ENCODE measurements at places on chromosomes 2 and 18.

DNA sequence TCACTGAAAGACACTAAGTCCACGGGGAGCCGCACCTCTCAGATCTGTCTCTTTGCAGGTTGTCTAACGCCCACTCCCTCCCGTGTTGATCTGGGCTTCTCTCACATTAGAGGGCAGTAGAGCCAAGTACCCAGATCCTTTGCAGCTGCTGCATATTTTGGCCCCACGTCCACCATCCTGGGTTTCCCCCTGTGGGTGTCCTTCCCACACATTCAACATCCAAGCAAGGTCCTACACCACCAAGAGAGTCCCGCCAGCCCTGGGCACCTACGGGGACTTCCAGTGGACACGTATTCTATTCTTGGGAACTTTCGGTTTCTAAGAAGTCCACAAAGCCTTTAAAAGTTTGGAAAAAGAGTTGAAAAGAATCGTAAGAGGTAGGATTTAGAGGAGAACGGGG is 116.6 kb downstream of the ATL2 start:
- no peak for DNase-seq

DNA sequence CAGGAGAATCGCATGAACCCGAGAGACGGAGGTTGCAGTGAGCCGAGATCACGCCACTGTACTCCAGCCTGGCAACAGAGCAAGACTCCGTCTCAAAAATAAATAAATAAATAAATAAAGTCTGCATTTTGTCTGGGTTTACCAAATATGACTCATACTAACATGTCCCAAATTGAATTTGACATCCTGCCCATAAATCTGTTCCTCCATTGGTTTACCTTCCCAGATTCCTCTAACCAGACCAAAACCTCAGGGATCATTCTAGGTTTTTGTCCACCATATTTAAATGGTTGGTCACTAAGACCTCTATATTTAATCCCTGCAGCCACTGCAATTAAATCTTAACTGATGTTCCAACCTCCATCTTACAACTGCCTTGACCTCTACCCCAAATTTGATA is 150.9 kb downstream of the ATAD2B start:
- DNase-seq = no peak

- DNase-seq = no peak
Observed at GRCh38 chr18:40004246-40004645, 1950.8 kb upstream of the PIK3C3 start.

DNA sequence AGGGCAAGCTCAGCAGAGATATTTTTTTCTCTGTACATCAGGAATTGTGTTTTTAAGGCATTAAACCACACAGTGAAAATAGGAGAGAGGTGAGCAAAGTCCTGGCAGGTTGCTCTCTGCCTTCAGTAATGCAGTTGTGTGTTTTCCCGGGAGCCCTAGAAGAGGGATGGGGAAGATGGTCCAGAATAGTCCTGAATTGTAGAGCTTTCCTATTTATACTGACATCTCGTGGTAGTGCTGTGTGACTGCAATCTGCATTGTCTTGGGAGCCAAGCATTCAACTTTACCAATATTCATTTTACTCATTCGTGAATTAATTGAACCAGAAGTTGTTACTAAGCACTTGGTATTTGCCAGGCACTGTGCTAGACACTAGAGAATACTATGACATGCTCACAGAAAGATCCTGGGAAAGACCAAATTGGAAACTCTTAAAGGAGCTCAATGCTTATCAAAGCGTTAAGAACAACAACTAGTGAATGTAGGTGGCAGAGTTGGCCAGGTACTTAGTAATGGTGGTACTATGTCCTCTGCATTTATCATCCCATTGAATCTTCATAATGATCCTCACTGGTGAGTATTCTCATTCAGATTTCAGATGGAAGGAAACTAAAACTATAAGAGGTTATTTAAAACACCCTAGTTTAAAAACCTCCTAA is 214.6 kb downstream of the TRIB2 start:
- peak; percentile 4 for DNase-seq

- no peak for DNase-seq
Observed at GRCh38 chr2:850429-850828, 100.2 kb upstream of the SNTG2 start.

- no peak for DNase-seq
Observed at GRCh38 chr2:10022041-10022421, 21.3 kb upstream of the KLF11 start.

DNA sequence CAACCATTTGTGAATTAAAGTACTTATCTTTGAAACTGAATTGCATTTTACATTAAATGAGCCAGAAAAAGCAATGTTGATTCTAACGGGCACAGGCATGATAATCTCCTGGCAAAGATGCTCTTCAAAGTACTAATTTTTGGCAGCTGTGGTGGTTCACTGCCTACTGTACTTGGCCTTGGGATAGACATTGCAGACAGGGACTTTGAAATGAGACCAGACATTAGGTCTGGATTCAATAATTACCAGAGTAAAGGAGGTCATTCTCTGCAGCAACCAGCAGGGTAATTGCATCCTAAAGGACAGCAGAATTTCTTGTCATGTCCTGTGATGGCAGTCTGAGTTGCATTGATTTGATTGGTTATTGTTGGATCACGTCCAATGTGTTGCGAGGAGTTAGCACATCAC is 986.5 kb downstream of the TDRD15 start:
- DNase-seq = no peak

DNA sequence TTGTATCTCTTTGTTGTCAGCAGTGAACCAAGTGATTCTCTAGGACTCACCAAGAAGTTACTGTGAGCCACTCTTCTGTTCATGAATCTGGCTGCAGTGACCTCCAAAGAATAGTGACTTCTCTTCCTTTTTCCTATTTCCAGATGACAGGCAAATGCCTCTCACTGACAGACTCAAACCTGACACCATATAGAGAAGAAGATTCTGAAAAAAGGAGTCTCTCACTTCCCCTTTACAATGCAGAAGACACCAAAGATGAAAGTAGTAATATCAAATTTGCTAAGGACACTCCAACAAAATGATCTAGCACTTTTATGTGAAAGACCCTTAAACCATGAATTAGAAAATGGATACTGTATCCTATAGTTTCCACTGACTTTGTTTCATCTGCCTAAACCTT is 44.4 kb upstream of the SETBP1 start:
- no peak for DNase-seq

GRCh38 chr18:22546905-22547570 is 129.3 kb upstream of the CTAGE1 start:
- DNase-seq = no peak

GRCh38 chr2:3754280-3754679 is 50.9 kb downstream of the DCDC2C start:
- no peak for DNase-seq

DNA sequence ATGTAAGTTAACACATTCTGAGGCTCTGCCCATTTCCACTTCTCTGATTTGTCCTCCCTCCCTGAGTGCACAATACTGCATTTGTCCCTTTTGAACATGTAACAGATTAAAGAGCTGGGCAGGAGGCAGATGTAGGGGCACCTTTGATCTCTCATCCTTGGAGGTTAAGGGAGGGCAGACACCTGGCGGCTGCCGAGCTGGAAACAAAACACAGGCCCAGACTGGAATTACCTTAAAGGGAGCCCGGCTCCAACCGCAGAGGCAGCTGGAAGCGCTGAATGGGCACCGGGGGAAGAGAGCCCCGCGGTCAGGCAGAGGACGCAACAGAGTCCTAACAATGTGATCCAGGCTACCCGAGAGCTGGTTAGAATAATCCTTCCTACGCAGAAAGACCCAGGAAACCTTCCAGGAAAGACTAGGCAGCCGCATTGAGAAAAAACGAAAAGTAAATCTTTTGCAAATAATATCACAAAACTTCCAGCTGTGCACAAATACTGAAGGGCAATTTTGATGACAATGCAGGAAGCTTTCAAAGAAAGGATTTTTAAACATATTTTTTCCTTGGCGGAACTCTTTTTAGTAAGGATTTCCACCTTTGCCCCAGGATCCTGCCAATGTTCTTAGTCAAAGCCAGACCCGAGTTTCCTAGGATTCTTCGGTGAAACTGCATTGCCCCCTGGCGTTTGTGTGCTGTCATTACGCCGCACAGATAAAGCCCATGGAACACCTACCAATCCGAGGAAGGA is 216.0 kb downstream of the TGIF1 start:
- peak; percentile 70 for DNase-seq

- DNase-seq = no peak
Observed at GRCh38 chr18:34866739-34867138, 156.6 kb downstream of the DTNA start.

GRCh38 chr2:218517434-218518206 is 50.5 kb downstream of the USP37 start:
- no peak for DNase-seq

- no peak for DNase-seq
Observed at GRCh38 chr2:182444170-182444569, 17.3 kb upstream of the PDE1A start.

- no peak for DNase-seq
Observed at GRCh38 chr2:176081837-176082524, 1.8 kb downstream of the EVX2 start.

- no peak for DNase-seq
Observed at GRCh38 chr2:58410549-58410948, 169.4 kb upstream of the FANCL start.

DNA sequence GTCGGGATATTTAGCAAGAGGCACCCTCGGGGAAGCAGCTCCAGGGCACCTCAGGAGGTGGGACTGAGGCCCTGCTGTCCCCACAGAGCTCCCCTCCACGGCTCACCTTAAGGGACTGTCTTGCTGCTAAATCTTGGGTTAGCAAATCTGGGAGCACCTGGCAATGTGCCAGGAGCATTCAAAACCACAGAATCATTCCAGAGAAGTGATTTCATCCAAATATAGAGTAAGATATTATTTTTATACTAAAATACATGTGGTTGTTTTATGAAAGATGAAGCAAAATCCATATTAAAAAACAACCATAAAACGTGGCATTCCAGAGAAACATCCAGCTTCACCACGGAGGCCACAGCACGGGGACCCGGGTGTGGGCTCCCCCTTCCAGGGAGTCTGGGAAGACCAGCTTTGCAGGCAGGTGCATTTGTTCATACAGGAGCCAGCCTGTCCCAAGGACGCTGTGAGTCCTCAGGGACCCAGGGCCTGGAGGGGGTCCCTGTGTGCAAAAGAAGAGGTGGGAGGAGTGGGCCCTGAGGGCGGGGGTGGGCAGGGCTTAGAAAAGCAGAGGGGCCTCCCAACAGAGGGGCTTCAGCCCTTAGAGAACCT is 16.3 kb downstream of the HS1BP3 start:
- no peak for DNase-seq

GRCh38 chr2:45011121-45011520 is 1.9 kb upstream of the SIX2 start:
- DNase-seq = no peak

GRCh38 chr18:70330887-70331286 is 42.0 kb downstream of the SOCS6 start:
- DNase-seq = no peak

- no peak for DNase-seq
Observed at GRCh38 chr2:10303181-10303693, 533 bp downstream of the HPCAL1 start.

DNA sequence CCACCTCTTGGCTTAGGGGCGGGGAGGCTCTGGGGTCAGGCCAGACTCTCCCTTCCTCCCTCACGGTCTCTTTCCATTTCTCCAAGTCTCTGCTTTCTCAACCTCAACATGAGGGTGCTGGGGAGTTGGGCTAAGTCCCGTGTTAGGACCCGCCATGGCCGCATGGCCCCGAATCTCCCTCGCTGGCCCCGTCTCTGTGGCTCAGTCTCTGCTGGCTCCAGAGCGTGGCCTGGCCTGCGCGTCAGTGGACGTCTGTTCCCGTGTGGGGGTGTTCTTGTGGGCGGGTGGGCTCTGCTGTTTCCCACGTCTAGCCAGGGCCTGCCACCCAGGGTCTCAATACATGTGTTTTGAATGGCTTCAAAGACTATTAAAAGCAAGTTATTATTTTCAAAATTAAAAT is 12.4 kb downstream of the ALLC start:
- DNase-seq = no peak

DNA sequence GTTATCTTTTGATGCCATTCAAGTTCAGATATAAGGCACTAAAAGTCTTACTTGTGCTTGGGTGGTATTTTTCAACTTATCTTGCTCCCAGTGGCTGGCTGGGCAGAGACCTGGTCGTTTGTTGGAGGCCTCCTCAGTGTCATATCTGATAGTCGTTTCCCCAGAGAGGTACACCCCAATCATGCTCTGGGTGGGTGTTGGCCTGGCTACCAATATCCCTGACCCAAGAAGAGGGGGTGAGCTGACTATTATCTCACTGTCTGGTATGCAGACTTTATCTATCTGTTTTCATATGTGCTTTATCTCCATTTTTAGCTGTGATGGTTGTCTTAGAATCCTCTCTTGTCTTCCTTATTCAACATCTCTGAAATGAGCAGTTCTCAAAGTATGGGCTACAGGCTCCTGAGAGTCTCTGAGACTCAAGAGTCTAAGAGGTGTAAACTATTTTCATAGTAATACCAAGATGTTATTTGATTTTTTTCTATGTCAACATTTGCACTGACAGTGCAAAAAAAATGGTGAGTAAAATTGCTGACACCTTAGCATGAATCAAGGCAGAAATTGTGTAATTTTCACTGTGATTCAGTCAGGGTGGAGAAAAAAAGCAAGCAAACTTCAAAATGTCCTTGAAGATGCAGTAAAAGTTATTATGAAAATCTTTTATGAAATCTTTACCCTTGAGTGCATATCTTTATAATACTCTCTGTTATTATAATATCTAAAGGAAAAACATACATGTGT is 12.3 kb upstream of the PLEK start:
- DNase-seq = no peak

DNA sequence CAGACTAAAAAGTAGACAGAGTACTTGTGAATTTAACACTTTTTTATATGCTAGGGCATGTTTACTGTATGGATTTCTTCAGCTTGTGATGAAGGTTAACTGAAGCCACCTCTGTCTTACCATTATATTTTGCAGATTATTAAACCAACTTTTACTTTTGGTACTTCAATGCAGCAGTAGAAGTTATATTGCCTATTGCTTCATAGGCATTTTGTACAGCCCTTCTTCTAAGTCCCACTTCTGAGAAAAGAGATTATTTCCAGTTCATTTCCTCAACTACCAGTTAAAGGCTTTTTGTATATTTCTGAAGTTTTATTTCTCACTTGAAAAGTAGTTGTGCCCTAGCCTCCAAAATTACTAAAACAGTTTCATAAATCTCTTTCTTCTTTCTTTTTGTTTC is 256.4 kb upstream of the FBXO11 start:
- no peak for DNase-seq

GRCh38 chr2:10891390-10891789 is 20.3 kb upstream of the KCNF1 start:
- no peak for DNase-seq

- no peak for DNase-seq
Observed at GRCh38 chr2:181778621-181779201, 98.4 kb upstream of the NEUROD1 start.

DNA sequence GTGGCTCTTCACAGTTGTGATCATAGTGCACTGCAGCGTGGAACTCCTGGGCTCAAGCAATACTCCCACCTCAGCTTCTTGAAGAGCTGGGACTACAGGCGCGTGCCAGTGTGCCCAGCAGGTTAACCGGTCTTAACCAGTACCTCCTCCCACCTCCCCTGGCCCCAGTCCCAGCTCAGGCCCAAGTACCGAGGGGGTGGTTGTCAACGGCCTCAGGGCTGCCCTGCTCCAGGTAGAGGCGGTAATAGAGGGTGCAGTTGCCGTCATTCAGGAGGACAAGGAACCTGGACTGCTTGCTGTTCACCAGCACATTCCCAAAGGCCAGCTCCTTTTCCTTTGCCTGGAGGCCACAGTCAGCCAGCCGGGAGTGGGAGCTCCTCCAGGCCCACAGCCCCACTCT is 19.7 kb downstream of the CFAP65 start:
- no peak for DNase-seq

GRCh38 chr2:39874236-39874635 is 95.2 kb upstream of the THUMPD2 start:
- no peak for DNase-seq

GRCh38 chr2:108553209-108553919 is 19.1 kb downstream of the LIMS1 start:
- DNase-seq = no peak

- no peak for DNase-seq
Observed at GRCh38 chr2:157500334-157500733, 56.4 kb upstream of the CYTIP start.
